Stimulated activated CD8-positive, alpha-beta memory T cell treated with anti-CD3 and anti-CD28 coated beads, Interleukin-4, amount 100 ng/mL, for 4 hours (primary cell): ENCODE measurements at places on chromosomes 3 and 15.

- no peak for DNase-seq
Measured at GRCh38 chr3:40899286-40899712, 300.0 kb upstream of the CTNNB1 start.

GRCh38 chr3:123640740-123641462 lies 56.0 kb upstream of the HACD2 start:
- DNase-seq: no peak

DNA sequence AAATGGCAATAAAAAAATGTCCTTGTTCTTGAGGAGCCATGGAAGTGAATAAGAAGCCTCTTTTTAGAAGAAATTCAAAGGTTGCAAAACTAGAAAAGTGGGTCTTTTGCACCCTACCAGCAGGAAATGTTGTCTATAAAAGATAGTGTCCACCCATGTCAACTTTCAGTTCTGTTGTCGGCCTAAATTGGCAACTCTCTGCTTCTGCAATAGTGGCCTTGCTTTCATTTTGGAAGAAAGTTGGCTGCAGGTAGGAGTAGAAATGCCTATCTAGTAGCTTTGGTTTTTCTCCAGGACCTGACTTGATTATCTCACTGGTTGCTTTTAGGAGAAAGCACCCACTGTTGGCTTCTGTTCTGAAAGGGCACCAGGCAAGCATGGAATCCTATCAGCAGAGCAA lies 85.4 kb downstream of the TMEM108 start:
- no peak for DNase-seq

DNA sequence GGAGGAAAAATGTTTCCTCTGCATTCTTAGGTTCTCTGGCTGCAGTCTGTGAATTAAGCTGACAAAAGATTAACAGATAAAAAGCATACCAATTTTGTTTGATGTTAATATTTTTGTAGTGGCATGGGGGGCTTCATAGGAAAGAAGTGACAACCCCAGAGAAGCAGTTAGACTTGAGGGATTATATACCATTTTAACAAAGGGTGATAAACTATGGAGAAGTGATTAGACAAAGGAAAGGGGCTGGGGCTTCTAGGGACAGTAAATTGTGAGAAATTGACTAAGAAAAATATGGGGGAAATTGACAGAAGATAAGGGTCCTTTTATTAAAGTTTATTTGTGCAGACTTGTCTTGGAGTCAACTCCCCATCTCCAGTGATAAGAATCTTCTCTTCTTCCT lies 55.7 kb upstream of the NR2E3 start:
- DNase-seq: no peak

DNA sequence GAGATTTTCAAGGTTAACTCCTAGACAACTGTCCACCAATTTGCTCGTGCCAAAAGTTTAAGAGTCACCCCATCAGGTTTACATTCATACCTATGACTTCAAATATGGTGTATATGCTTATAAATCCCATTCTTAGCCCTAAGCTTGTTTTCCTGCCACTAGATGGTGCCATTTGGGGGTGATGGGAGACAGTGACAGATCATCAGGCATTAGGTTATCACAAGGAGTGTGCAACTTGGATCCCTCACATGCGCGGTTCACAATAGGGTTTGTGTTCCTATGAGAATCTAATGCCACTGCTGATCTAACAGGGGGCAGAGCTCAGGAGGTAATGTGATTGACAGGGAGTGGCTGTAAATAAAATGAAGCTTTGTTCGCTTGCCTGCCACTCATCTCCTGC lies 182.7 kb downstream of the CNTN6 start:
- DNase-seq: no peak

DNA sequence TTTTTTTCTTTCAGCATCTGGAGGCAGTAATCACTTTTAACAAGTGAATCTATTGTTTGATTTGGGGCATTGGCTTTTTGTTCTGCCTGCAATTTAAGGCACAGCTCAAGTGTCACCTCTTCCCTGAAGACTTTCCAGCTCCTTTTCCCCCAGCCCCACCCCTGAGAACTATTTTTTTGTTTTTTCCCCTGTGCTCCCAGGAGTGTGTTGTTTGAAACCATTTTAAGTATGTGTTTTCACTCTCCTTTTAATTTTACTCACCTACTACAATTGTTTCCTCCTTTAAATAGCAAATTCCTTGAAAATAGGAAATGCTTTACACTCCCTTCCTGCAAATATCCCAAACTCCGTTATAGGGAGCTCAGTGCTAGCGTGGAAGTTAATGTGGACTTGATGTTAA lies 286.7 kb upstream of the PROK2 start:
- DNase-seq: no peak

GRCh38 chr3:183449791-183450190 lies 21.4 kb upstream of the MCF2L2 start:
- no peak for DNase-seq

DNA sequence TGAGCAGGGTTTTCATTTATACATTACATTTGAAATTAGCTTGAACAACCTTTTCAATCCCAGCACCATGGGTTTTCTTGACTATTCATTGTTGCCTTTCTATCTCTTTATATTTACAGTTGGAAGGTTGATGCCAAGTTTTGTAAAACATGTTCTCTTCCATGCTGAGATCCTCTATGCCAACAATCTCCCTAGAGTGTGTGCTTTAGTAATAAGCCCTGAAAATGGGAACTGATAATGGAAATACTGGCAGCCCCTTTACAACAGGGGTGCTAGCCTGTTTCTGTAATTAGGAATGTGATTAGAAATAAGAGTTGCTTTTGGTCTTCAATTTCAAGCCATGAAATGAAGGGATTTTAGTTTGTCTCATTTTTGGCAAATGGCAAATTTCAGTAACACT lies 239.9 kb upstream of the NAALADL2 start:
- DNase-seq: no peak

- no peak for DNase-seq
Measured at GRCh38 chr3:63151897-63152296, 126.2 kb upstream of the SYNPR start.

DNA sequence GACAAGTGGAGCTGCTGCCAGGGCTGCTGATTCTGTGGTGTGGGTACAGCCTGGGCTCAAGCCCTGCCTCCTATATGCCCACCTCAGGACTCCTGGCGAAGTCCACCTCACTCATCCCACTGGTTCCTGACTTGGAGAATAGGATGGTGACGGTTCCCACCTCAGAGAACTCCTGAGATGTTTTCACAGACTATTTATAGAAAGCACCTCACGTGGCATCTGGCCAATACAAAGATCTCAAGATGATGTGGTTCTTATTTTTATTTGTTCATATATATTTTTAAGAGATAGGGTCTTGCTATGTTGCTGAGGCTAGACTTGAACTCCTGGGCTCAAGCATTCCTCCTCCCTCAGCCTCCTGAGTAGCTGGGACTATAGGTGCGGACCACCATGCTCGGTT lies 236.9 kb upstream of the BHLHE40 start:
- no peak for DNase-seq

DNA sequence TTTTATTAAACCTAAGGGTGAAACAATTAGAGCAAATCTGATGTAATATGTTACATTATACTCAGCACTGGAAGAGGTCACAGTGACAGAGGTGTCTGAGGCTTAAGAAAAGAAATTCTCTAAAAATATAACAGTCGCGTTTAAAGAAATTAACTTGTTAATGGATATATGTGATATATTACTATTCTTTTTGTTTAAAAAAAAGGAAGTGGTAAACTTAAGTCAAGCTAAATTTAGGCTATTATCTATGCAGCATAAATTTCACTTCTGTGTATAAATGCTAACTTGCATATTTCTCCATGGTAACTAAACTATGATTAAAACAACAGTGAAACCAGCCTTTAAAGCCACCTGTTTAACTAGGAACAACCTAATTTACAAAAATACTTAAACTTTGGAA lies 191.3 kb downstream of the FOXP1 start:
- no peak for DNase-seq

GRCh38 chr3:3783210-3783609 lies 16.0 kb upstream of the LRRN1 start:
- DNase-seq: no peak
